Karpas-422 (cell line): ENCODE measurements at places on chromosomes 12 and 14.

GRCh38 chr12:14668591-14668990 lies 27.8 kb downstream of the GUCY2C start:
- no peak for DNase-seq

DNA sequence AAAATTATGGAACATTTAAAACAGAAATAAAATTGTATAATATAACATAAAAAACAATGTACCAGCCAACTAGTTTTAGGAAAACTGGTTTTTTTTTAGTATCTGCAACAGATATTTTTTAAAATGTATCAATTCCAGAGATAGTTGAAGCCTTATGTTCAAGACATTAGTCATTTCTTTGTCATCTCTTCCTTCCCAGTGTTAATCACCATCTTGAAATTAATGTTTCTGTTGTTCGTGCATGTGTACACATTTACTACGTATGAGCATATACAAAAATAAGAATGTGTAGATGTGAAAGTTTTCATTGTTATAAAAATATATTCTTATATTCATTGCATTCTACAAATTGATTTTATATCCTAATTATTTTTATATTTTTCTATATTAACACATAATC lies 1062.1 kb downstream of the SLC6A15 start:
- no peak for DNase-seq

DNA sequence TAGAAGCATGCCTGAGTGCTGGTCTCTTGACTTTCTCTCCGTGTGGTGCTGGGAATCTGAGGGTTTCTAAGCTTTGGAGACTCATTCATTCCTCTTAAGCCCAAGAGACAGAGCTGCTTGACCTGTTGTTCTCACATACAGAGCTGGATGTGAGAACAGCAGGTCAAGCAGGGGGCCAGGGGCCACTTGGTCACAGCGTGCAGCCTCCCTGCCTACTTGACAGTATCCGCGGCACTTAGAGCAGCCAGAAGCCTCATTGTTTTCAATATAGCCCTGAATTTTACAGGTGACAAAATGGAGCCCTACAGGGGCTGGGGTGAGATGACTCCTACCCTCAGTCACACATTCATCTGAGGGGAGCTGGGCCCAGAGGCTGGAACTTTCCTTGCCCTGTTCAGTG lies 88.9 kb downstream of the ESRRB start:
- DNase-seq: no peak

- no peak for DNase-seq
Measured at GRCh38 chr14:68088451-68088854, 268.9 kb downstream of the RAD51B start.

- DNase-seq: no peak
Measured at GRCh38 chr12:93476555-93476954, 9.2 kb downstream of the MRPL42 start.

DNA sequence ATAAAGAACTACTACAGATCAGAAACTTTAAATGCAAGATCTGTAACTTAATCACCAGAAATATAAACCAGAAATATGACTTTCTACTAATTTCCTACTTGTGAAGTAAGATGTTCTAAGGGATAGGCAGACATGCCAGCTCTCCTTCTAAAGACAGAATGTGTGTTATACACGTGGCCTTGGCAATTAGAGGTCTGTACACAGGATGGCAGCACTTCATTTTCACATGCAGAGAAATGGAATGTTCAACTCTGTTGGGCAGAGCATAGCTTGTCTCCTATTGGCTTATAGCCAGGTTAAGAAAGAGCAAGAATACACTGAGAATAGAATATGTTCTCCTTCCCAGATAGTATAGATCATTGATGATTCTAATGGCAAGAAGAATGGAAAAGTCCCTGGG lies 403.8 kb downstream of the DAD1 start:
- DNase-seq: no peak

GRCh38 chr14:33370426-33370825 lies 431.7 kb downstream of the NPAS3 start:
- DNase-seq: no peak

DNA sequence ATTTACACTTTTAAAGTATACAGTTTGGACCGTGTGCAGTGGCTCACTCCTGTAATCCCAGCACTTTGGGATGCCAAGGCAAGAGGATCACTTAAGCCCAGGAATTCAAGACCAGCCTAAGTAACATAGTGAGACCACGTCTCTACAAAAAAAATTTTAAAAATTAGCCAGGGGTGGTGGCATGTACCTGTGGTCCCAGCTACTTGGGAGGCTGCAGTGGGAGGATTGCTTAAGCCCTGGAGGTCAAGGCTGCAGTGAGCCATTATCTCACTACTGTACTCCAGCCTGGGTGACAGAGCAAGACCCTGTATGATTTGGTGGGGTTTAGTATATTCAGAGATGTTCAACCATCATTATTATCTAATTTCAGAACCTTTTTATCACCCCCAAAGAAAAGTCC lies 4.7 kb downstream of the EIF4B start:
- DNase-seq: no peak

GRCh38 chr12:113271853-113272561 lies 50.7 kb downstream of the TPCN1 start:
- DNase-seq: no peak

GRCh38 chr14:58813745-58814144 lies 176.0 kb downstream of the DACT1 start:
- DNase-seq: no peak

- DNase-seq: no peak
Measured at GRCh38 chr12:30188602-30189326, 405.0 kb upstream of the TMTC1 start.

DNA sequence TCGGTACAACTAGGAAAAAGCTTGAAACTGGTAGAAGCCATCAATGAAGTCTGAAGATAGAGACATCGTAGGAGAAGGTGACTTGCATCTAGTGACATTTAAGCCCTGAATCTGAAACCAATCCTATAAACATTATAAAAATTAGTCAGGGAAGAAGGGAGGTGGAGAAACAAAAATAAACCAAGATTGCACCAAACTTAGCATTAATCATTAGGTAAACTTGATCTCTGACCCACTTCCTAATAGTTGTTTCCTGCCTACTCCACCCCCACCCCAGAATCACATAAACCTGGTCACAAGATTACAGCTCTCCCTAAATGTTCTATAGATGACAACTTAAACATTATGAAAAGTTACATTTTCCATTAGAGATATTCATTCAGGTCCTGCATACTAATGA lies 40.4 kb downstream of the TSPAN19 start:
- no peak for DNase-seq

GRCh38 chr12:82876075-82876474 lies 189.4 kb downstream of the TMTC2 start:
- no peak for DNase-seq

- no peak for DNase-seq
Measured at GRCh38 chr14:105192866-105193731, 12.0 kb upstream of the NUDT14 start.

DNA sequence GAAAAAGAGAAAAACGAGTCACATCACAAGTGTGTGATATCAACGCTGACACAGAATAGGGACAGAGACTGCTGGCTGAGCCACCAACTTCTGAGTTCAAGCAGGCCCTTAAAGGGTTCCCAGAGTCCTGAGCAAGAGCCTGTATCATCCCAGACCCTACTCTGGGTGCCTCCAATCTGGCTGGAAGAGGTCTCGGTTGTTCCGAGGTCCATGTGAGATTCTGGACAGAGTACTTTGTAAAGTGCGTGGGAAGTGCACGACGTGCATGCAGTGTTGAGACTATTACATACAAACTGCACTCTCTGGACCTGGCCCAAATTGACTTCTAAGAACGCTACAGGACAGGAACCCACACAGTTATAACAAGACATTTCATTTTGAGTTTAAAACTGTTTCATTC lies 40.6 kb downstream of the MOK start:
- DNase-seq: no peak

DNA sequence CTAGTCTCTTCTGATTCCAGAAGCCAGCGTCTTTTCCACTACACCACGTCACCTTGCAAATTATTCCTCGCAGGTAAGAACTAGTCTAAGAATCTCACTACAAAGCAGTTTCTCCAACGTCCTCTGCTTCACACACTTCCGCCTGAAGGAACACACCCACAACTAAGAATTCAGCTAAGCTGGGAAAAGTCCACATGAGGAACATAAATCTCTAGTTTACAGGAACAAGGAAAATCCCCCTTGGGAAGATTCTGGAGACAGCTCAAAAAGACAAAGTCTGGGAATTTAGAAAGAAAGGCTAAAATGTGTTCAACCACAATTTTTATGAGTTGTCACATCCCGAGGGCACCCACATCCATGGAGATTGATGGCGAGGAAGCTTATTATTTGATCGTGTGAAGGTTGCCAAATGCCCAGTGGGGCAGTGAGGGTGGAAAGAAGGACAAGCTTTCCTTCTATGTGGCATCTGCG lies 780.2 kb upstream of the TBX3 start:
- DNase-seq: no peak

DNA sequence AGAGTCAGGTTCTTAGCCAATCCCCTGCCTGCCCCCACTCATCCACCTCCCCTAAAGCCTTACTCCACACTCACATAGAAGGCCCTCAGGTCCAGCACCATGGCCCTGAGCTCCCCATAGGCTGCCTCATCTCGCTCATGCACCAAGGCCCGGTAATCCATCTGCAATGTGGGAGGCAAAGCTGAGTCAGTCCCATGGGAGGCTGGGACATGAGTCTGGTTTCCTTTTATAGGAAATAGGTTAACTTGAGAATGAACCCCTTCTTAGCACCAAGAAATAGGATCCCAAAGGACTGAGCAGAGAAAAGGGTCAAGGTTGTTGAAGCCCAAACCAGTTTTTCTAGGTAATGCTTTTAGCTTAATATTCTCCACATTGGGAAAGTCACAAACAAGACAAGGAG lies 2.1 kb upstream of the EMC9 start:
- DNase-seq: no peak

GRCh38 chr12:93192878-93193277 lies 184.8 kb upstream of the NUDT4 start:
- DNase-seq: no peak

- no peak for DNase-seq
Measured at GRCh38 chr12:51493281-51493680, 68.7 kb downstream of the SLC4A8 start.

GRCh38 chr12:115806000-115806399 lies 471.5 kb downstream of the MED13L start:
- DNase-seq: no peak

DNA sequence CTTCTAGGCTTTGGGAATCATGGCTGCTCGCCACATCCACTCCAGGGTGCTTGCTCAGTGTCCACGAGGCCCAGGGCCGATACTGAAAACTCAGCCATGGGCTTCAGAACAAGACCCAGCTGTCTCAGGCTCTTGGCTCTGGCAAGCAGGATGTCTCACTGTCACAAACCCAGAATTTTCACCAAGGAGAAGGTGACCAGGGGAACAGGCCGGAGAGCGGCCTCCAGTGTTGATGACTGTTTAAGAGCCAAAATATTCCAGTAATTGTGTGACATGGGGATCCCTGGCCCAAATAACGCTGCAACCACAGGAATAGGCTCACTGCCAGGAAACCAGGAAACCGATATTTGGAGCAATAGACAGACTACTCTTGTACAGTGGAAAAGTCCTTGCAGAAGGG lies 9.8 kb upstream of the SERPINA5 start:
- DNase-seq: no peak

DNA sequence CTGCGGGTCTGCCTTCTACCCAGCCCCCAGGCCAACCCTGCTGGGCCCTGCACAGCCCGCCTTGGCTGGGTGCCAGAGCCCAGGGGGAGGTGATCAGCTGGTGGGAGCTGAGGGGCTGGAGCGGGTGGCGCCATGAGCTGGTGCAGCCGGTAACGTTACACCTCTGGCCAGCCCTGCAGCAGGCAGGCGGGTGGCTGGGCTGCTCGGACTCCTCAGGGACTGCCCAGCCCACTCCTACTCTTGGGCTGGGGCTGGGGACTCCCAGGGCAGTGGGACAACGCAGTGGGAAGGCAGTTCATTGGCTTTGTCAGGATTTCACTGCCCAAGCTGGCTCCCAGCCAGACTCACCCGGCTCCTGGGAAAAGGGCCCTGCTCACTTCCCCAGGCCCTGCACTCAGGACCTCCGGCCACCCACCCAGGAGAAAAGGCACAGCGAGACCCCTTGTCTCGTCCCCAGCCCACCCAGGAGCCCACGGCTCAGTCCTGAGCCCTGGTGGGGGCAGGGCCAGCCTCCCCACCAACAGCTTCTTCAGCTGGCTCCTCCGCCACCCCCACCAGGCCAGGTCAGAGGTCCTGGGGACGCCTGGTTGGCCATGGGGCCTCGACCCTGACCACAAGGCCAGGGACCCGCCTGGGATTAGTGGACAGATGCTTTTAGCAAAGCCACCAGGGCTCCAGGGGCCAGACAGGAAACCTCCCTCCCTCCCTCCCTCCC lies 1.0 kb downstream of the PGF start:
- no peak for DNase-seq

- DNase-seq: peak; percentile 56
Measured at GRCh38 chr14:50792634-50793068, 38.3 kb downstream of the NIN start.

DNA sequence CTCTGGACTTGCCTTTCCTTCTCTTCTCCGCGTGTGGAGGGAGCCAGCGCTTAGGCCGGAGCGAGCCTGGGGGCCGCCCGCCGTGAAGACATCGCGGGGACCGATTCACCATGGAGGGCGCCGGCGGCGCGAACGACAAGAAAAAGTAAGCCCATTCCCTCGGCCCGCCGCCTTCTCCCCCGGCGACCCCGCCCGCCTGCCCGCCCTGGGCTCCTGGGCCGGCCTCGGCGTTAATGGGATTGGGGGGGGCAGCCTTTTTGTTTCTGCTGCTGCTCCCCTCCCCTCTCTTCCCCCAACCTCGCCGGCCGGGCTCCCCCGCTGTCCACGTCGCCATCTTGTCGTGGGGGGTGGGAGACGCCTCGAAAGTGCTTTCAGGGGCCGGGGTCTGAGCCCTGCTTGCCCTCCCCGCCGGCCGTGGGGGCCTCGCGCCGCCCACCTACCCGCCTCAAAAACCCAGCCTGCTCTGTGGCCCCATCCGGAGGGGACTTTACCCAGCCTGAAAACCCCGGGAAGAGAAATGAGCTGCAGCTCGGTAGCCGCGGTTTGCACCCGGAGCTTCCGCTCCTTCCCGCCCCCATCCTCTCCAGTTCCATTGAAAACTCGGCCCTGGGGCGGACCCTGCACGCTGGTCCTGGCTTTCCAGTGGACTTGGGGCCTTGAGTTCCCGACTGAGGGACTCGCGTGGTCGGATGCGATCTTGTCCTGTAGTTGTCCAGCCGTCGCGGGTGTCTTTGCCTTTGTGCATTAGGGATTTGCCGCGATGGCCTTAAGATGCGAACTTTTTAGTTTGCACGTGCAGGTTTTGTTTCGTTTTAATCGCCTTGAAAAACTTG lies 598 bp downstream of the HIF1A start:
- peak; percentile 85 for DNase-seq

DNA sequence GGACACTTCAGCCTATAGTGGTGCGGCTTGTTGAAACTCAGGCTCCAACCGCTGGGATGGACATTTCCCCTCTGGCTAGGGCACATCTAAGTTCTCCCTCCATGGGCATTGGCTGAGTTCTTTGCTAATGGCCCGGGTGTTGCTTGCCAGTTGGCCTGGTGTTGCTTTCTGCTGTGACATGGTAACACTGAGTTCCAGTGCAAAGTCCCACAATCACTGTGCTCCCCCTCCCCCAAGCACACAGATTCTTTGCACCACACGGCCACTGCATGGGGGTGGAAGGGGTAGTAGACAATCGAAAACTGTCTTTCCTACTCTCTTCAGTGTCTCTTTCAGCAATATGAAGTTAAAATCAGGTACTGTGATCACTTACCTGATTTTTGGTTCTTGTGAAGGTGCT lies 308.2 kb downstream of the FUT8 start:
- DNase-seq: no peak

- no peak for DNase-seq
Measured at GRCh38 chr14:89760086-89760485, 194.4 kb downstream of the EFCAB11 start.
